Pons (tissue), 1 donor: ENCODE measurements at places on chromosomes 4 and X.
A peak's percentile ranks its signal among the peaks of the same experiment; 100 is the strongest.

DNA sequence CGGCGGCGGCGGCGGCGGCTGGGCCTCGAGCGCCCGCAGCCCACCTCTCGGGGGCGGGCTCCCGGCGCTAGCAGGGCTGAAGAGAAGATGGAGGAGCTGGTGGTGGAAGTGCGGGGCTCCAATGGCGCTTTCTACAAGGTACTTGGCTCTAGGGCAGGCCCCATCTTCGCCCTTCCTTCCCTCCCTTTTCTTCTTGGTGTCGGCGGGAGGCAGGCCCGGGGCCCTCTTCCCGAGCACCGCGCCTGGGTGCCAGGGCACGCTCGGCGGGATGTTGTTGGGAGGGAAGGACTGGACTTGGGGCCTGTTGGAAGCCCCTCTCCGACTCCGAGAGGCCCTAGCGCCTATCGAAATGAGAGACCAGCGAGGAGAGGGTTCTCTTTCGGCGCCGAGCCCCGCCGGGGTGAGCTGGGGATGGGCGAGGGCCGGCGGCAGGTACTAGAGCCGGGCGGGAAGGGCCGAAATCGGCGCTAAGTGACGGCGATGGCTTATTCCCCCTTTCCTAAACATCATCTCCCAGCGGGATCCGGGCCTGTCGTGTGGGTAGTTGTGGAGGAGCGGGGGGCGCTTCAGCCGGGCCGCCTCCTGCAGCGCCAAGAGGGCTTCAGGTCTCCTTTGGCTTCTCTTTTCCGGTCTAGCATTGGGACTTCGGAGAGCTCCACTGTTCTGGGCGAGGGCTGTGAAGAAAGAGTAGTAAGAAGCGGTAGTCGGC is 528 bp downstream of the FMR1 start:
- peak; percentile 52 for DNase-seq

DNA sequence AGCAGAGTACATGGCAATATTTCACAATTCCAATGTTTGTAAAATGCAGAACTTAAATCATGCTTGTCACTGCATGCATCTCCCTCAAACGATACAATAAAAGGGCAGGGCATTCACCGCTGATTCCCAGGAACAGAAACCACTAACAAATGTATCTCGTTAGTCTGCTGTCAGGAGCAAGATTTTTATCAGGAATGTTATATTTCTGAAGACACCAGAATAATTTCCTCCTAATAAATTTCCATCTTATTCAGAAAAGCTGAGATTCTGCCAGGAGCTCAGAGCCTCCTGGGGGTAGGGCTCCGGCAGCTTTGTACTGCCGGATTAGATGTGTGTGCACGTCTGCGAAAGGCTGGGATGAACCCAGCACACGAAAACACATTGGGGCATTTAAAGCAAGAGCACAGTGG is 54.0 kb upstream of the LDB2 start:
- DNase-seq, result no peak

- no peak for DNase-seq
Observed at GRCh38 chr4:33316578-33316977, 2596.4 kb downstream of the PCDH7 start.

GRCh38 chr4:184752496-184753275 is 18.8 kb upstream of the CENPU start:
- DNase-seq, result no peak

- DNase-seq, result no peak
Observed at GRCh38 chr4:124307143-124307542, 405.4 kb downstream of the ANKRD50 start.

GRCh38 chr4:69689599-69689998 is 36.6 kb upstream of the UGT2A1 start:
- peak; percentile 66 for DNase-seq

- DNase-seq, result no peak
Observed at GRCh38 chrX:130351567-130351966, 11.8 kb downstream of the SLC25A14 start.

DNA sequence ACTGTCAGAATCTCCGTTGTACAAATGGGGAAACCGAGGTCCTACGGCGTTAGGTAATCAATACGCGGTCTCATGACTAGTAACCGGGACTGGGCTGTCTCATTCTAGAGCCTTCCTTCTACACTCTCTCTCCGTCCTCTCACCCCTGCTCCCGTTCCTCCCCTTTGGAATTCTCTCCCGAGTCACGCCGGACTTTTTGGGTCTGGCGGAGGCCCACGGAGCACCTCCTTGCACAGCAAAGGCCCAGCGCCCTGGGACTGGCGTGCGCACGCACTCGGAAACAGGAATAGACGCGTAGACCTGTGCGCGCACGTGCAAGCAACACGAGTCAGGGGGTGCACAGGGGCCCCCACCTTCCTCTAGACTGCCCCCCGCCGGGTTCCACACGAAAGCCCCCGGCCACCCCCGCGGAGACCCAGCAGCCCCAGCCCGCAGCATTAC is 361 bp downstream of the QDPR start:
- DNase-seq, result no peak

DNA sequence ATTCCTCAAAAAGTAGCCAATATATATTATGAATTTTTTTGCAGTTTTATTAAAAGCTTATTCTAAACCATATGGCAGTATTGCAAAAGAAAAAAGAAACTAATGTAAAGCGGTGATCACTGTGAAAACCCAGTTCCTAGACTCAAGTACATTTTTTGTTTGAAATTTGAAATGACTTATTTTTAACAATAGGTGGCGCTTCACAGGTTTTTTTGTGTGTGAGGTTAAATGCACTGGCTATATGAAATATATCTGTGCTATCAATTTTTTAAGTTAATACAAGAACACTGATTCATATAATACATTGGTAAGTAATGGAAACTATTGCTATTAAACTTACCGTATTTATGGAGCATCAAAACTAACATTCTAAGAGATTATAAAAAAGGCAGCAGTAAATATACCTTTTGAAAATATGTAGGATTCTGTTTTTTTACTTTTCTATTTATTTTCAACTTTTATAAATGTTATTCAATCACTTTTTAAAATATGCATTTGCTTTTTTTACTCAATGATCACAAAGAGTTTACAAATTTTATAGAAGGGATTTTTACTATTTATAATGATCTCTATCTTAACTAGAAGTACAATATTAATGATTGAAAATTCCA is 5.6 kb upstream of the SPRY1 start:
- no peak for DNase-seq

DNA sequence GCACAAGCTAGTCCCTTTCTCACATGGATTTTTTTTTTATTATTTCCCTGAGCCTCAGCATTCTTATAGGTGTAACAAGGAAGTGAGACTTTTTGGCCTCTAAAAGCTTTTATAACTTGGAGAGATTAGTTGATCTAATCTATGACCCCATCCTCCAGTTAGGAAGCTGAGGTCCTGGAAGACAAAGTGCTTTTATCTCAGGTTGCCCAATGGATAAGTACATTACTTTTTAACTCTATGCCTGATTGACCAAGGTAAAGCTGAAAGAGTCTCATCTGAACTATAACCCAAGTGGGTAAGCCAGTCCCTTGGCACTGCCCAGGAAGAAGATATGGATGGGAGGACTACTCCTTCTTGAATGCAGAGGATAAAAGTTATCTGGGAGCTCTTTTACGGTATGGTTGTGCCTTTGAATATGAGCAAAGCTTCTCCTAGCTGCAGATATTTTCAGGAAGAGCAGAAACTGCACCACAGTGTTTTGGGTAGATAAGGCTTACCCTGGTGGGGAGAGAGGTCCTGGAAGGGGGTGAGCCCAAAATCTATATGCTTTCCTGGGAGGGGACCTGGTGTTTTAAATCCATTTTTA is 40.2 kb downstream of the VSIG4 start:
- no peak for DNase-seq

GRCh38 chr4:11529625-11530201 is 101.0 kb upstream of the HS3ST1 start:
- DNase-seq, result no peak

- DNase-seq, result no peak
Observed at GRCh38 chr4:10809905-10810304, 125.3 kb upstream of the CLNK start.

DNA sequence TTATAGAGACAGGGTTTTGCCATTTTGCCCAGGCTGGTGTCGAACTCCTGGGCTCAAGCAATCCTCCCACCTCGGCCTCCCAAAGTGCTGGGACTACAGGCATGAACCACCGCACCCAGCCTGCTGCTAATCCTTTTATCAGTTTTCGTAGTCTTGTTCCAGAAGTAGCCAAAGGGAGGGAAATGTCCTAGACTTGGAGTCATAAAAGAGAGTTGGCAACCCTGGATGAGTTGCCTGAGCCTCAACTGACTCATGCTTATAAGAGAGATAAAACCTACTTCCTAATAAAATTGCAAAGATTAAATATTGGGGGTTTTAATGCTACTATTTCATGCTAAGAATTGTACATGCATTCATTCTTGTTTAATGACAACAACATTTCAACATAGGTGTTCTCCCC is 44.3 kb downstream of the CD40LG start:
- DNase-seq, result no peak

DNA sequence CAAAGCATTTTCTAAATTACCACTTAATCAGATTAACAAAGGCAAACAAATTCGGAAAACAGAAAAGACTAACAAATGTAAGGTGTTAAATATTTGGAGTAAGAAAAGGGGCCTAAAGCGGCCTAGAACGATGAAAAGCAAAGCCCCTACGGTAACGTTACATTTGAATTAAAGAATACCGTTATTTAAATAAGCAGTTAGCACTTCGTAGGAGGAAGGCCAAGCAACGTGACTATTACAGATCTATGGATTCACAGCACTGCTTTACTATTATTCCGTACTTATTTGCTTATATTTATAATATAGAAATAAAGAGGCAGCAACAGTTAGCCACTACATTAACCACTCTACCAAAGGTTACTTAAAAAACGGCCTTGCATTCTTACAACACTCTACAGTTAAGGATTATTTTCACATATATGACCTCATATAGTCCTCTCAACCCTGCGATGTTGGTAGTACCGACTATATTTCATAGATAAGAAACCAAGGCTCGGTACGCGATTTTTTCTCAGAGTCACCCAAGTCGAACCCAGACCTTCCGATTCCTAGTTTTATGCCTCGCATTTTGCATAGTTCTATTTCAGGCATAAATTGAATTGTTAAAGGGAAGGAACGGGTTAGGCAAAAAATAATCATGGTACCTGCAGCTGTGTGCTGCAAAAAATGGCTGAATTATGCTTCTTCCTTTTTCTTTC is 2.9 kb downstream of the KLHL15 start:
- DNase-seq, result peak; percentile 7

DNA sequence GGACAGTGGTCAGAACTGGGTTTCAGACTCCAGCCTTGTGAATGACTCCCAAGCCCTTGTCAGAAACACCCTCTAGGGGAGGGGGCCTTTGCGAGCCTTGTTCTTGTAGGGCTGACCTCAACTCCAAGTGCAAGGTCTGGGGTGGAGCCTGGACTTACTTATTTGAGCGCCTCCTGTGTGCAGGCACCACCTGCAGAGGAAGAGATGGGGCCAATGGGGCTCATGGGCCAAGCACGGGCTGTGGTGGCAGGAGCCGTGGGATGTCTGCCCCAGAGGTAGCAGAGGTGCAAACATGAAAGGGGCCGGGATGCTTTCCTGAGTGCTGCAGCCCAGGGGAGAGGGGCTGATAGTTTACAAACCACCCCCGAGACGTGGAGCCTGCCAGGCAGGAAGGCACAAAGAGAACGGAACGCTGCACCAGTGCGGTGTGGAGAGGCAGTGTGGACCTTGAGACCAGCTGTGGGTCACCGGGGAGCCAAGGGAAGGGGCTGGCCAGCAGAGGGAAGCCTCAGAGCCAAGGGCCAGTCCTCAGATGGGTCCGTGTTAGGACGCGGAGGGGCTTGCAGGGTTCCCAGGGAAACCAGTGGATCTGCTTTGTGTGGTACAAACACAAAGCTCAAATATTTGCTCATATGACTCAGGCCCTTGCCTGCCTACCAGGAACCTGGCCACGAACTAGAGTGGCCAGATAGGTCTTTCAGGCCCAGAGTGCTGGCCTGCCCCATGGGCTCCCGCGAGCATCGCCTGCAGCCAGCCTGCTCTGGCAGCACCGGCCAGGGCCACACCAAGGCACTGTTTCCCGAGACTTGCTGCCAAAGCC is 8.7 kb upstream of the TADA2B start:
- no peak for DNase-seq

DNA sequence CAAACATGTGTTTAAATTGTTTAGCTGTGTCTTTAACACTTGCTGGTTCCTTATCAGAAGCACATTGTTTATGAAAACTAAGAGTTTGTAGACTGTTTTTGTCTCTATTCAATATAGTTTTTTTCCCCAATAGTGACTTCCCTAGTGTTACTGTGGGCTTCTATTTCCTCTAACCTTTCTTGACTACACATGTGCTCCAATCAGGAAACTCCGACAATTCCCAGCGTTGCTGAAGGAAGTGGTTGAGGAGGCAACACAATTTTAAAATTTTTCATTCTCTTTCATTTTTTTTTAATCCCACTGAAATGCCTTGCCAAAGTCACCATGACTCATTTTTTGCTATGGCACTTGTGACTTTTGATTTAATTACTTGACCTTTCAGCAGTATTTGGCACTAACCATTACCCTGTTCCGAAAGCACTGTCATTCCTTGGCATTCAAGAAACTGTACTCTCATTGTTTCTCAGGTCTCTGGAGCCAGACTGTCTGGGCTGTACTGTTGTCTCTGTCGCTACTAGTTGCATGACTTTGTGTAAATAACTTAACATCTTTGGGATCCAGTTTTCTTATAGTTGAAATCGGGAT is 67.6 kb upstream of the FREM3 start:
- no peak for DNase-seq

GRCh38 chrX:19889582-19890342 is 2.4 kb upstream of the SH3KBP1 start:
- DNase-seq, result no peak

GRCh38 chr4:38868059-38868960 is 704 bp downstream of the FAM114A1 start:
- DNase-seq, result no peak

GRCh38 chrX:72395237-72395636 is 89.5 kb upstream of the CITED1 start:
- DNase-seq, result no peak

GRCh38 chr4:102478186-102478585 is 23.0 kb upstream of the NFKB1 start:
- no peak for DNase-seq

DNA sequence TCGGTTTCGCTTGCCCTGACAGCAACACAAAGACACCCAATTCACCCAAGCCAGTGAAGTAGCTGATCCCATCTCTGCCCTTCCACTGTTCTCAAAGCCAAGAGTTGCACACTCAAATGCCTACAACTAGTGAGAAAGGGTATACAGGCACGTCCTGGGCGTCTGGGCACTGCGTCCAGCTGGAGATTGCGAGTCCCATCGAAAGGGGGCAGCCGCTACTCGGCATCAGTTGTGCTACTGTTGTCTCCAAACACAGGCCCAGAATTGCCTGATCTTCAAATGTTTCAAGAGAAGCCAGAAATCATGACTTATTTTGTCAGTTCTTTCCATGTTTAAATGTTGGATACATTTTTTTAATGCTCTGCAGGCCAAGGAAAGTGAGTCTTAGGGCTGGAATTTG is 487.8 kb downstream of the BCOR start:
- peak; percentile 11 for DNase-seq

- DNase-seq, result no peak
Observed at GRCh38 chr4:61596606-61597340, 396.6 kb downstream of the ADGRL3 start.
